ENCODE measurements at places on chromosomes 6 and 20.

DNA sequence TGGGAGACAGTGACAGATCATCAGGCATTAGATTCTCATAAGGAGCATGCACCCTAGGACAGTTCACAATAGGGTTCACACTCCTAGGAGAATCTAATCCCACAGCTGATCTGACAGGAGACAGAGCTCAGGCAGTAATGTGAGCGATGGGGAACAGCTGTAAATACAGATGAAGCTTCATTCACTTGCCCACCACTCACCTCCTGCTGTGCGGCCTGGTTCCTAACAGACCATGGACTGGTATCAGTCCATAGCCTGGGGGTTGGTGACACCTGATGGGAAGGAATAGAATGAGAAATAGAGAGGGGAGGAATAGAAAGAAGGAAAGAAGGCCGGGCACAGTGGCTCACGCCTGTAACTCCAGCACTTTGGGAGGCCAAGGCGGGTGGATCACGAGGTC is 336.8 kb upstream of the SASH1 start:
- ATAC-seq, result no peak

DNA sequence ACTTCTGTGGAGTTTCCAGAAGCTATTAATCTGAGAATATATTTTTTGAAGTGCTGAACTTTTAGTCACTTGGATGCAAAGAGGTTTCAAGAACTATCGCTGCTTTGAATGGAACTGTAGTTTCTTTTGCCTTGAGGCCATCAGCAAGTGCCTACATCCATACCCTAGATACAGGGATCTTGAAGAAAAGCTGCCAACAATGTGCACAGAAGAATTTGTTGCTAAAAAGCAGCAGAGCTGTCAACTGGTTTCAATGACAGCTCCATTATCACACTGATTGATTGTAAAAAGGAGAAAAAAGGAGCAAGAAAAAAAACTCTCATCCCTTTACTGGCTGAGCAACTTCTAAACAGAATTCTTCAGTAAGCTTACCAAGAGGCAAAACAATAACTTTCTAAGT is 251.0 kb upstream of the NRSN1 start:
- ATAC-seq, result no peak

DNA sequence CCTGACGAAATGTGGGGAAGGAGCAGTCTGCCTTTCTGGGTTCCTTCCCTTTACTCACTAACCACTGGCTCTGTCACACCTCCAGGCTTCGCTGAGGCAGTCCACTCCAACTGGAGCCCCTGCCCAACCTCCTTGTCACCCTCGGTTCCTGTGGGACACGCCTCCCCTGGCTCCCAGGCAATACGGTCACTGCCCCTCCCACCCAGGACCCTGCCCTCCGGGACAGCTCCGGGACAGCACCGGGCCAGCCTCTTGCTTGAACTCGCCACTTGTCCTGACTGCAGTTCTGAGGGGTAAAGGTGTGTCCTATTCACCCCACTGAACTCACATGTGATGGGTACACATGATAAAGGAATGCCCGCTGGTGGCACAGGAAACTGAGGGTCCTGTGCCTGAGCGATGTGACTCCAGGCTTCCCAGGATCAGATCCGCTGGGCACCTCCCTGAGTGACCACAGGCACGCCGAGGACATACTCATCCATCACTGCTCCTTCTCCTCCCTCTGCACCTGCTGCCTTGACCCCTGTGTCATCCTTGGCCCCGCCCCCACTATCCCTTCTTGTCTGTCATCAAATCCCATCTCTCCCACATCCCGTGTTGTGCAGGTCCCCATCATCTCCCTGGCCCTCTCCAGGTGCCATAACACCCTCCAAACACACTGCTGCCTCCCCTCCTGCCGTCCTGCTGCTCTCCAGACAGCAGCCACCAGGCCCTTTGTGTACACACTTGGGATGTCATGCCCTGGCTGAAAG is 7.9 kb downstream of the SDCBP2 start:
- no peak for ATAC-seq

DNA sequence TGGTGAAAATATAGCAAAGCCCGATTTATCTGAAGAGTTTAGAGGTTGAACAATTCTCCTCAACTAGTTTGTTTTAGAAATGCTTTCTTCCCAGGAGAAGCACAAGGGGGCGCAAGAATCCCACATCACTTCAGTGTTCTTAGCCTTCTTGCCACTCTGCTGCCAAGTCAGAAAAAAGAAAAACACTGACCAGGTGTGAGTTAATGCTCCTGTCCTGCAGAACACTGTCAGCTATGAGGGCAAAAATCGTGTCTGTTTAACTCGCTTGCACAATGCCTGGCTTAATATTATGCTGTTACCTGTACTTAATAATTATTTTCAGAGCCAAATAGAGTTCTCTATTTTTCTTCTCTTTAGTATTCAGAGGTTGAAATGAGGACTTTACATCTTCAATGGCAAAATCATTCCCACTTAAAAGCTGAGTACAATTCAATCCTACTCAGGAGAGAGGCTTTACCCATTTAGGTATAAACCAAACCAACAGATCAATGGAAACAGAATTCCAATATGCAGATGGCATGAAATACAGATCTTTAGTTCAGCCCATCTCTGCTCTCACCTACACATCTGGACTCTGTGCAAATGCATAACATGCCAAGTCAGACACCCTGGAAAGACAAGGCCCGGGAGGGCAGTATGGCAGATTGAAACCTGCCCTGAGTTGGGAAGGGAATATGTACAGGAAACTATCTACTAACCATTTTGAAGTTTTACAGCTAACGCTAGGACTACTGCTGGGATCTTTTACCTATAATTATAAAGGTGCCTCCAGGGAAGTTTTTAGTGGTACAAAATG is 71.4 kb upstream of the TULP1 start:
- peak; percentile 89 for ATAC-seq

GRCh38 chr6:75386050-75386770 is 101.6 kb upstream of the TMEM30A start:
- ATAC-seq, result peak; percentile 71

DNA sequence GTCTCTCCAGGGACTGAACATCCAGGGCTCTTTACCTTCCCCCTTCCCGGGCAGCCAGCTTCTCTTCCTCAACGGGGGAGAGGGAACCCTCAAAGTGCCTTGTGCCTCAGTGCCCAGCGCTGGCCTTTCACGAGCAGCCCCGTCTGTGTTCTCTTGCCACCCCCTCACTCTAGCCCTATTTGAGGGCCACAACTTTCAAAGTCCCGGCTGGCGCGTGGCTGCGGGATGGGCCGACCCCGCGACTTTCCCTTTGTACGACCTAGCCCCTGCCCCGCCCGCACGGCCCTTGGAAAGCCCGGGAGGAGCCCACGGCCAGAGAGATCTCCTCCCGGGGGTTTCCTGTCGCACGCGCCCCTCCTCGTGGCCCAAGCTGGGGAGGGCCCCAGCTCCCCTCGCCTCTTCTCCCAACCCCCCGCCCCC is 559 bp downstream of the SCRT2 start:
- ATAC-seq, result peak; percentile 8

- no peak for ATAC-seq
These were observed 66.9 kb upstream of the TPD52L1 start for GRCh38 chr6:125086716-125087115.

GRCh38 chr20:24357177-24357576 is 112.3 kb upstream of the SYNDIG1 start:
- no peak for ATAC-seq

DNA sequence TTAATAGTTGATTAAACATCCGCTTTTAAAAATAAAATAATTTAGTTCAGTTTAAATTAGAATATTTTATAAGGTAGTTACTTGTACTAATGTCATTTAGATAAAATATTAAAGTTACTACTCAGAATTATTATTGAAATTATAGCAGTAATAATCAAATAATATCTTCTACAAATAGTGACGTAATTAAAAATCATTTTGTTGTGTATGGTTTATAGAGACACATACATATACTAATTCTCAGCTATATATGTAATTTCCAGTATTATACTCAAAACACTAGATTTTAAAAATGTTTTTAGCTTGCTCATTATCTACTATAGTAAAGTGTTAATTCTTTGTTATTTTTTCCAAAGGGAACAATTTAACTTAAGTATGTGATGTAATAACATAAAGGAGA is 435.2 kb upstream of the MANEA start:
- ATAC-seq, result no peak

DNA sequence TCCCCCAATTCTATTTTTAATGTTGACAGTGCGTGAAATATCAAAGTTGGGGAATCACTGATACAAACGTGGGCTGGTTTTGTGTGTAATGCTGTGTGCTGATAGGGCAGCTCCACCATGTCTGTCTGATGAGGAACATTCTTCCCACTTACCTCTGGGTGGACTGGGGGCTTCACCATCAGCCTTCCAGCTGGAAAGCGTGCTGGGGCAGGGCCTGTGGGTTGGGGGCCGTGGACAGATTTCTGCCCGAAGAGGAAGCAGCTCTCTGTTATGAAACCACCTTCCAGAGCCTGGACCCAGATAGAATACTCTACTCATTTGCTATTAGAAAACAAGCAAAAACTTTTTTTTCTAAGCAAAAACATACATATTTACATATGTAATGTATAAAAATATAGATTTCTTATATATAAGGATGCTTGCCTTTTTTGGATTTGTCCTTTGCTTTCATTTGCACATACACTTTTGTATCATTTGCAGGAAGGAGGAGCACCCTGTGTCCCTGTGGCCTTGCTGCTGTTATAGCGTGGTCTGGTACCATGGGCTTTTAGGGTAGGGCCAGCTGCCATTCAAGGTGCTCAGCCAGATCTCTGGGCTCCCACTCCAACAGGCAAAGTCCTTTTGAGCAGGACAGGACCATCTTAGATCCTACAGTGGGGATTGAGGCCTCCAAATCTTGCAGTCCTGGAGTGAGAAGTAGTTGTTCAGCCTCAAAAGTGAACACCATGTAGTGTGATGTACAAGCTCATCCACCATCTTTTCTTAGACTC is 48.1 kb downstream of the DUSP22 start:
- ATAC-seq, result no peak

- ATAC-seq, result no peak
These were observed 785.2 kb upstream of the FLRT3 start for GRCh38 chr20:15122613-15123012.

DNA sequence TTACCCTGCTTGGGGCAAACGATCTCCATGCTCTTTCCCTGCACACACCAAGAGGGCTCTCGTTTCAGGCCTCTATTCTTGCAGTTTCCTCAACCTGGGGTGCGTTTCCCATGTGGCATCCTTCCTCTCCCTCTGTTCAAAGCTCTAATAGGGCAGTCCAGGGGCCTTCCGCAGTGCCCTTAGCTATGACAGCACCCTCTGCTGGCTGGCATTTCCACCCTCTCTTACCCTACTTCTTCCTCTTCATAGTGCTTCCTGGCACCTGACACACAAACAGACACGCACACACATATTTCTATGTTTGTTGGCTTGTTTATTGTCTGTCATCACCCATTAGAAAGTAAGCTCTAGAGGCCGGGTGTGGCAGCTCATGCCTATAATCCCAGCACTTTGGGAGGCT is 294.0 kb downstream of the CLIC5 start:
- no peak for ATAC-seq

GRCh38 chr20:50630578-50631263 is 60.6 kb downstream of the RIPOR3 start:
- no peak for ATAC-seq

DNA sequence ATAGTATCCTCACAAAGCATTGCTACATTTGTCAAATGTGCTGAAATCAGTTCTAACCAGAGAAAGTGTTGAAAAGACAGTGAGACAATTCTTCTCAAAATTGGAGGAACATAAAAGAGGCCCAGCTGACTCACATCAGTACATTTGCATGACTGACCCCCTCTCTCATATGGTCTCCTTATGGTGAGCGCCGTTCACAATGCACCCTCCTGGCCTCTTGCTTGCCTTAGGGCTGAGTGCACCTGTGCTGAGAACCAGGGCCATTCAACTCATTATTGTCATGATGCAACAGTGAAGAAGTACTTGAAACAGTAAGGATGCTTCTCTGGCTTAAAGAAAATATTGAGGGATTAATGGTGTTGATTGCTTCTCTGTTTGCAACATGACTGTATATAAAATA is 375.2 kb upstream of the AGPAT4 start:
- ATAC-seq, result no peak

DNA sequence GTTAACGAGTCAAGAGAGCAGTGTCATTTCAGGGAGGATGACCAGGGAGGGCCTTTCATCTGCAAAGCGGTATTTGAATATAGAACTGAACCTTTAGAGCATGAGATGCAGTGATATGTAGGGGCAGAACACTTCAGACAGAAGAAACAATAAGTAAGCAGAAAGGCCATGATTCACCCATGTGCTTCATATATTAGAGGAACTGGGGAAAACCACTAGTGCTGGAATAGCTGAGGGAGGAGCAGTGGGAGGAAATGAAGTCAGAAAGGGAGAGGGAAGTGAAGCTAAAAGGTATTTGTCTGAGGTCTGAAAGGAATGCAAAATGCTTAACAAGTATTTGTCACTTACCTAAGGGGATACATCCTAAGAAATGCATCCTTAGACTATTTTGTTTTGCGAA is 391.2 kb downstream of the ADGRB3 start:
- no peak for ATAC-seq

DNA sequence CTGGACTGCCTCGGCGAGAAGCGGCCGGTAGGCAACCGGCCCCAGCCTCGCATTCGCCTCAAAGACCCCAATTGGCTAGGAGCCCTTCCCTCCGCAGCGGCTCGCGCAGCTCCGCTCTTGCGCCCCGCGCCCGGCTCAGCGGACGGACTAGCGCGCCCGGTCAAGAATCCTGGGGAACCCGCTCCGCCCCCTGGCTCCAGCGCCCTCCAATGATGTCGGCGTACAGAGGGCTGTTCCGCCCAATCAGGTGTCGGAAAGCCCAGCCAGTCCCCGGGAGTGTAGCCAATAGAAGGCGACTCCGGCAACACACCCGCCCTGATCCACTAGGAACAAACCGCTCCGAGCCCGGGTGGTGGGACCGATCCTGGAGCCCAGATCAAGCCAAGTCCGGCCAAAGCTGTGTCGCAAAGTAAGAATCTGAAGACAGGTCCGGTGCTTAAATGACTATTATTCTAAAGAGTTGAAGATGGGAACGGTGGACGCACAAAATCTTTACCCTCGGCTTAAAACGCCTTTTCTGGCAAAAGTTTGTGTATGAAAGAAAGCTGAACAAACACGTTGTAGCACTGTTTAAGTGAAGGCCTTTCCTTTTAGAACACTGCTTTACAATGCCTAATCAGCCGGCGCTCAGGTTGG is 132.2 kb downstream of the OGFRL1 start:
- peak; percentile 99 for ATAC-seq

- no peak for ATAC-seq
These were observed 20.7 kb downstream of the PBOV1 start for GRCh38 chr6:138197570-138197969.

Data from SK-N-SH treated with all-trans-retinoic acid at 6 μM for 48 hours (cell line).